ENCODE measurements at places on chromosomes 5 and 9.

- DNase-seq = no peak
Observed at GRCh38 chr9:99782962-99783718, 38.5 kb upstream of the NR4A3 start.

GRCh38 chr9:88536951-88537760, 2.2 kb downstream of the NXNL2 start:
- DNase-seq = no peak

DNA sequence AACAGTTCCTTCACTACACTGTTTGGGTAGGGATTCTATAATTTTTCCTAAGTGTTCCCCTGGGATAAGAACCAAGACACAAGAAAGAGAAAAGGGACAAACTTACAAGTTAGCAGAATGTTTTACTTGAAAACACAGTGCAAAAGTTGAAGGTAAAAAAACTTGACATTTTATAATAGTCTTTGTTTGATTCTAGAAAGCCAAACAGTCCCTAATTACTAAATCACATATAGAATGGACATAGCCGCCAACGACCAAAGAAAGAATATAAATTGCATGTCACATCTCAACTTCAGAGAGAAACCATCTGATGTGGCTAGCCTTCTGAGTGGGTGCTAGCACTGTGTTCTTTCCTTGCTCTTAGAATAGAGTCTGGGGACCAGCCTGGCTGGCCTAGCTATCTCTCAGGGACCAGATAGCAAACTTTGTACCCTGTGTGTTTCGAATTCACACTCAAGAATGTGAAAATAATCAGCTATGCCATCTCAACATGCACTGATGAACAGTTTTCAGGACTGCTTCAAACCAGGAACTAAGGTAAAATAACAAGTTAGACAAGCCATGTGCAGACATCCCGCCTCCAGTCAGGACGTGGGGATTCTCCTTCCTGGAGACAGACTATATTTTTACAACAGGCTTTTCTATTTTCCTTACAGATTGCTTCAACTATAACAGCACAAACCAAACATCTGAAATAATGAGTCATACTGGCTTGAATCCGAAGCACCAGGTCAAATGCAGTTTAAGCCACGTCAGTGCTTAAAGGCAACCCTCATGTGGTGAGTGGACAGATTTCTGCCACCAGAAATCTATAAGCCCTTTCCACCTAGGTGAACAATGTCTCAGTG, 53.7 kb downstream of the LHFPL2 start:
- peak; percentile 76 for DNase-seq

- peak; percentile 44 for DNase-seq
Observed at GRCh38 chr5:115349001-115349817, 52.8 kb upstream of the CCDC112 start.

DNA sequence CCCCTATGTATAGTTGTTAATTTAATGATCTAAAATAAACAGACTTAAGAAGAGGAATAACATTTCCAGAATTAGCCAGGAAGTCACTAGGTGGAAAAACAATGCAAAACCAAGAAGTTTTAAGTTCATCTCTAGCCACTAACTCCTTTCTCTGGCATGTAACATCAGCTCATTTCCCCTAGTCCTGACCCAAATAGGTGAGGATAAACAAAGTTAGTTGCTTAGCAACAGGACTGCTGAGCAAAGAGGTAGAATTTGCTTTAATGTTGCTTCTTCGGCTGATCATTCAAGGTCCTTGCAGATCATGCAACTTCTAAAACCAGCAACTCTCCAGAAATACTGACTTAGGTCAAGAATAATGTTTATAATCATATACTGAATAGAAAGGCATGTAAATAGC, 675.8 kb downstream of the CETN3 start:
- no peak for DNase-seq

DNA sequence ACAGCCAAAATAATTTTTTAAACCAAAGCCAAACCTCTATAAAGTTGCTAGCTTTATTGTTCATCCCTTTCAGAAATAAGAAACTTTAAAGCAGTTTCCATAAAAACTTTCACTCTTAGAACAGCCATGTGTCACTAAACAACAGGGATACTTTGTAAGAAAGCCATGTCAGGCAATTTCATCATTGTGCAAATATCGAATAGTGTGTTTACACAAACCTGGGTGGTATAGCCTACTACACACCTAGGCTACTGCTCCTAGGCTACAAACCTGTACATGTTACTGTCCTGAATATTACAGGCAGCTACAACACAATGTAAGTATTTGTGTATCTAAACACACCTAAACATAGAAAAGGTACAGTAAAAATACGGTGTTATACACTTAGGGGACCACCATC, 59.9 kb downstream of the TLE1 start:
- DNase-seq = no peak

GRCh38 chr9:102273952-102274351, 535.5 kb upstream of the GRIN3A start:
- no peak for DNase-seq

- no peak for DNase-seq
Observed at GRCh38 chr9:5459289-5459829, 9.0 kb downstream of the CD274 start.

GRCh38 chr5:158039441-158039840, 180.5 kb upstream of the CLINT1 start:
- DNase-seq = no peak

DNA sequence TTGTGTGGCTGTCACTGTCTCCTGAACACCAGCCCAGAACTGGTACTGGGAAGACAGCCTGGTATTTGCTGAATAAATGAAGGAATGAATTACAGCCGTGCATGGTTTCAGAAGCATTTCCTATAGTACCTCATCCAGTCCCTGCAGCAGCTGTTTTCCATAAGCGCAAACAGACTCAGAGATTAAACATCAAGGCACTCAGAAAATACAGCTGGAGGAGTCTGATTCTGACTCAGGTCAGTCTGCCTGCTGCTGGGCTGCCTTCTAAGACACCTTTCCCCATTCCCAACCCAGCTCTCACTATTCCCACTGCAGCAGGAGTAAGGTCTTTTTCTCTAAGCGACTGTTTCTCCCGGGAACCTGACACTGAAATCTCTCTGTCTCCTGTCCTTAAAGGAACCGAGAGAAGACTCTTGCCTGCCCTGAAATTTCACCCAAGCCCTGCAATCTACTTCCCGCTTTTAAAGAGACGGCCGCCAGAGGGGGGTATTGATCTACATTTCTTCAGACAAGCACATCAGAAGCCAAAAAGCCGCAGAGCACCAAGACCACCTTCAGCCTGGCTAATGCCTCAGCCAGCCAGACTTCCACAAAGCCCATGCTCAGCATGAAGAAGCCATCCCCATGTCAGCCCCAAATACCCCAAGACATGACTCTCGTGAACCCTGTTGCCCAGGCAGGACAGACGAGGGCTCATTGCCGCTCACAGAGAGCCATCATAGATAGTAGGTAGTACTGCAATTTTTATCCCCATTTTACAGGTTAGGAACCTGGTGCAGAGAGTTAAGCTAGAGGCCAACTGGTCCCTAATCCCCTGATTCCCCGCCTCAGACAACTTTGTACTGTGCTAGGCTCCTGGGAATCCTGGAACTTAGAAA, 5.4 kb upstream of the FOXI1 start:
- peak; percentile 45 for DNase-seq

GRCh38 chr5:153746440-153746839, 256.0 kb downstream of the GRIA1 start:
- no peak for DNase-seq

DNA sequence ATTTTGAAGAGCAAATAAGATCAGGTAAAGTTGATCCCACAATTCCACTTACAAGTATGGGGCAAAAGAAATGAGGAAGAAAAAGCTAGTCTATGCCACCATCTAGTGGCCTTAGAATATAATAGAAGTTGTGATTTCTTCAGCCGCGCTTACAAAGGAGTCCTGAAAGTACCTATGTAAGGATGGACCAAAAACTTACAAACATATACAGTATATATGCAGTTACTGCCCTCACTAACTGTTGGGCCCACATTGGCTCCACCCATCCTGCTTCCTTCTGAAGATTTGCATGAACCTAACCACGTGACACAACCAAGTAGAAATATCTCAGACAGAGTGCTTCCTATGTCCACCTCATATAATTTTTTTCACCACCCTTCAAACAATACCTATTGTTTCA, 11.7 kb upstream of the OR13D1 start:
- peak; percentile 19 for DNase-seq

- no peak for DNase-seq
Observed at GRCh38 chr5:55338092-55338613, 30.4 kb downstream of the MTREX start.

- DNase-seq = no peak
Observed at GRCh38 chr5:72605632-72606031, 98.4 kb upstream of the ZNF366 start.

GRCh38 chr5:139657363-139658321, 9.5 kb downstream of the CXXC5 start:
- no peak for DNase-seq

- DNase-seq = peak; percentile 29
Observed at GRCh38 chr9:14203356-14204056, 110.4 kb downstream of the NFIB start.

DNA sequence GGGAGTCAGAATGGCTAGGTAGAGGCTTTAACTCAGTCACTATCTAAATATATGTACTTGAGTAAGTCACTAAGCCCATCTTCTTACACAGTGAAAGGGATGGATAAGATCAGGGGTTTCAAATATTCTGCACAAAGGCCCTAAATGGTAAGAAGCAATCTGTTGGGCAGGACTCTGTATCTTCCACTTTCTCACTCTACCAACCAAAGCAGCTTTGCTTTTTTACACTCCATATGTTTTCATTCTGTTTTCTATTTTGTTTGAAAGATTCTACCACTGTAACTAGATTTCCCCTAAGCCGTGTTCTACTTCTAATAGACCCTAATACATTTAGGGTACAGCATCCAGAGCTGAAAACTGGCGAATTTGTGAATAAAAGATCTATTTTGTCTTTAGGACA, 477.5 kb upstream of the NMUR2 start:
- no peak for DNase-seq

DNA sequence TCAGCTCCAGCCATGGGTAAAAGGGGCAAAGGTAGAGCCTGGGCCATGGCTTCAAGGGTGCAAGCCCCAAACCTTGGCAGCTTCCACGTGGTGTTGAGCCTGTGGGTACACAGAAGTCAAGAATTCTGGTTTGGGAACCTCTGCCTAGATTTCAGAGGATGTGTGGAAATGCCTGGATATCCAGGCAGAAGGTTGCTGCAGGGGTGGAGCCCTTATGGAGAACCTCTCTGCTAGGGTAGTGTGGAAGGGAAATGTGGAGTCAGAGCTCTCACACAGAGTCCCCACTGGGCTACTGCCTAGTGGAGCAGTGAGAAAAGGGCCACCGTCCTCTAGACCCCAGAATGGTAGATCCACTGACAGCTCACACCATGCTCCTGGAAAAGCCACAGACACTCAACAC, 117.1 kb downstream of the NREP start:
- DNase-seq = no peak

DNA sequence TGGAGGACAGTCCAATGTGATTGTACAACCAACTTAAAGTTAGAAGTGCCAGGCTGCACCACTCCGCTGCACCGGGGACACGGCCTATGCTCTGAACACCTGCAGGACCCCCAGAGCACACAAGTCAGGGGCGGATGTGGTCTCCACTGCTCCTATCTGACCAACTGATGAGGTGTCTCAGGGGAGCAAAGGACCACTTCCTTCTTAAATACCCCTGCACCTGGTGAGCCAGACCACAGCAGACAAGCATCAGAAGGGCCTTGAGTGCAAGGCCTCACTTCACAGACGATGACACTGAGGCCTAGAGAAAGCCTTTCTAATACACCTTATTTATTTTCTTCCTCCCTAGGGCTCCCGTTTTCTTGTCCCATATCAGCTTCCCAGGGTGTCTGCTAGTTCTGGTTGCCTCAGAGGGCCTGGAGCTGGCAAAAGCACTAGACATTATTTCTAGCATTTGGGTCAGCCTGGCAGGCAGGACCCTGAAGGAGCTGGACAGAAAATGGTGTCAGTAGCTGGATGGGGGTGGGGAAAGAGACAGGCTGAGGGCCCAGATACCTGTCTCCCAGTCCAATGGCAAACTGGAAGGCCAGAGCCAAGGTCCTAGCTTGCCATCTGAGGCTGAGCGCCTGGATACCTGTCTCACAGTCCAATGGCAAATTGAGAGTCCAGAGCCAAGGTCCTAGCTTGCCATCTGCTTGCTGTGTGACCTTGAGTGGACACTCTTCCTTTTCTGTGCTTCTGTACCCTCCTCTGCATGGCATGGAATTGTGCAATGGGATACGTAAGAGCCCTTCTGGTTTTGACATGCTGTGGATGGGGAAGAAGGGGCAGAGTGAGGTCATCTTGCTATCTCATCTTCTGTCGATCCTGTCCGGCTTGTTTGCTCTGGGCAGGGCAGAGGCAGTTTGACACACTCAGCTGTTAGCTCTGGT, 9.0 kb downstream of the CCDC69 start:
- DNase-seq = no peak

DNA sequence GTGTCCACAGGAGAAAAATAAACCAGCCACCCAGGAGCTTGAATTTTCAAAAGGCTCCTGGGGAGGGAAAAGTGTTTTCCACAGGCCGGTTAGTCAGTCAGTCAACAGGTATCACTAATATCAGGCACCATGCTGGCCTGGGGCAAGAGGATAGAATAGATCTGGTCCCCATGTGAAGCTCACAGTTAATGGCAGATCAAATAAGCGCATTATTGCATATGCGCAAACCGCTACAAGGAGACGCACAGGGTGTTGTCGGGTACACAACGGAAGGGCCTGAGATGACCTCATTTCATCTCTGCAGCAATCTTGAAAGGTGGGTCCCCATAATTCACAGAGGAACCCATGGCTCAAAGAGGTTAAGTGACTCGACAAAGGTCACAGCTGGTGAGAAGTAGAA, 260.7 kb downstream of the CRB2 start:
- DNase-seq = no peak

GRCh38 chr5:35813521-35813920, 43.2 kb upstream of the IL7R start:
- DNase-seq = no peak

Data from large intestine (tissue), 12 donors.